Progenitor cell of endocrine pancreas (in vitro differentiated cells): ENCODE measurements at places on chromosomes 4 and X. TPM values are rescaled to one million over a fixed set of nuclear protein-coding genes. Genes with fewer than 3 reads are reported as not detected.

DNA sequence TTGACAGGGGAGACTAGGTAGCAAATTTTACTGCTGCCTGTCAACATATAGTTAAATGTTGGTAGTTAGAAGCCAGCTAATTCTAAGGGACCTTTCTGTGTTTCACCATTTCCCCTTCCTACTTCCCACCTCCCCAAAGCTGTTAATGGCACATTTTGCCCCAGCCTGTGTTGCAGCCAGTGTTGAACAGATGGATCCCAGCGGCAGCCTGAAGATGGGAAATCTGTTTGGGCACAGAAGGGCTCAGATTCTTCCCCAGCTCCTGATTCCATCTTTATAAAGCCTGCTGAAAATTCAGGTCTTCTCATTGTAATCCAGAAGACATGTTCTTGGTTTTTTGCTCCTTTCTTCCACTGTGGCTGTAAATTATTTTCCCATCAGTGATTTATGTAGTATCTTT lies 89.0 kb downstream of the SPRY1 start:
- DNase-seq, result no peak
- H3K36me3 ChIP-seq, result no peaks in the 10 kb centered on the region
- no peaks in the 10 kb centered on the region for H3K4me1 ChIP-seq
- no peak overlapping the region for H3K27ac ChIP-seq

- no peak overlapping the region for H3K27ac ChIP-seq
- no peaks in the 10 kb centered on the region for H3K36me3 ChIP-seq
- peaks cover 9% of the 10 kb centered on the region for H3K4me1 ChIP-seq
- no peak for DNase-seq
- no peak overlapping the region for H3K4me3 ChIP-seq
These were observed 529.7 kb upstream of the BOD1L1 start for GRCh38 chr4:14157262-14157661.

GRCh38 chrX:134712272-134712671 lies 54.0 kb upstream of the PLAC1 start:
- no peaks in the 10 kb centered on the region for H3K36me3 ChIP-seq
- no peak overlapping the region for H3K27ac ChIP-seq
- H3K4me1 ChIP-seq, result peaks cover 20% of the 10 kb centered on the region
- no peaks in the 10 kb centered on the region for H3K27me3 ChIP-seq
- no peak overlapping the region for H3K4me3 ChIP-seq

DNA sequence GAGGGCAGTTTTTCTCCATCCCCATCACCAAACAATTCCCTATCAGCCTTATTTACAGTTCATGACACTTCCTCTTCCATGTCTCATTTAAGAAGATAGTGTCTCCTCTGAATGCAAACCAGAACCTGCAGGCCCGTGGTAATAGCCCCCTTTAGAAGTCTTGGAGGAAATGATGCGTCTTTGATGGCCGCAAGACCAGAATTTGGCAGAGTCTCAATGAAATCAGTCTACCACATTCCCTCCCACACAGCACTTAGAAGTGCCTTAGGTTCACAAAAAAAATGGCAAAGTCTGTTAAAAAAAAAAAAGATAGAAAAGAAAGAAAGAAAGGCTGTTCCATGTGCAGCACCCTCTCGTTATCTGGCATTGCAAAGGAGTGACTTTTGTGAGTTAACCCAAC lies 2.1 kb upstream of the KDR start:
- no peak overlapping the region for H3K4me3 ChIP-seq
- peaks cover 58% of the 10 kb centered on the region for H3K27me3 ChIP-seq
- no peaks in the 10 kb centered on the region for H3K36me3 ChIP-seq
- H3K4me1 ChIP-seq, result peaks cover 11% of the 10 kb centered on the region

DNA sequence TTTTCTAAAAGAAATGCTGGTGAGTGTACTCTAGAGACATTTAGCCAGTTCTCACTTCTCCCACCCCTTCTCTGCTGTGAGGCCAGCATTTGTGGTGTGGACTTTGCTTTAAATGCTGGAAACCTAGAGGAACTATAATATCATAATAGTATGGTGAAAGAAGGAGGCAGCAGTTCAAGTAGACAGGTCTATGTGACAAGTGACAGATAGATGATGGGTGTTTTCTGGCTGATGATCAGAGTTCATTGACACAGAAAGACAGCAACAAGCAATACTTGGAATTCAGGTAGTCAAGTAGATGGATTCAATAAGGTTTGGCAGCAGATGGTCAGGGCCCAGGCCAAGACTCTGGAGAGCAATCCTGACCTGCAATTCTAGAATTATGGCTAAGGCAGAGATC lies 317.5 kb downstream of the PCDH7 start:
- DNase-seq, result no peak
- no peak overlapping the region for H3K4me3 ChIP-seq
- H3K36me3 ChIP-seq, result no peaks in the 10 kb centered on the region
- peaks cover 20% of the 10 kb centered on the region for H3K4me1 ChIP-seq
- no peak overlapping the region for H3K27ac ChIP-seq
- peaks cover 23% of the 10 kb centered on the region for H3K27me3 ChIP-seq

DNA sequence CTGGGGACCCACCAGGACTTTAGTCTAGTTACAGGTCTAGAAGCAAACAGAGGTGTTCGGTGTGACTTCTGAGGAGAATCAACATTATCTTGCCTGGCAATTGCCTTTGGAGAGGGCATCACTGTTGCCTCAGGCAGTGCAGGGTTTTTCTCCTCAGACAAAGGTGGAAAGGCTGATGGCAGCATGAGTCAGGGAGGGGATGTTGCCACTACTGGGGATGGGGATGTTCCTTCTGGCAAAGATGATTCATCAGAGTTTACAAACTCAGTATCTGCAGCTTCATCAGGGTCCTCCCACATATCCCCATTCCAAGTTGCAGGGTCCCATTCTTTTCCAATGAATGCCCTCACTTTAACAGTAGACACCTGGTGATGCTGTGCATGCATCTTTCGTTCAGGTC lies 91.3 kb upstream of the GALNTL6 start:
- peaks cover under 1% of the 10 kb centered on the region for H3K4me1 ChIP-seq
- H3K36me3 ChIP-seq, result no peaks in the 10 kb centered on the region
- H3K27me3 ChIP-seq, result peaks cover 2% of the 10 kb centered on the region
- no peak overlapping the region for H3K4me3 ChIP-seq

C4orf36 gene
- total RNA-seq, result 2.0 TPM in 2 replicates

- no peak overlapping the region for H3K27ac ChIP-seq
- DNase-seq, result no peak
- H3K4me1 ChIP-seq, result peaks cover 10% of the 10 kb centered on the region
- H3K36me3 ChIP-seq, result no peaks in the 10 kb centered on the region
- no peak overlapping the region for H3K4me3 ChIP-seq
These were observed 43.5 kb downstream of the ABLIM2 start for GRCh38 chr4:8115203-8115520.

GRCh38 chr4:159735281-159736207 lies 632.7 kb downstream of the RAPGEF2 start:
- DNase-seq, result no peak
- H3K4me1 ChIP-seq, result no peaks in the 10 kb centered on the region
- no peak overlapping the region for H3K27ac ChIP-seq
- no peak overlapping the region for H3K4me3 ChIP-seq
- no peaks in the 10 kb centered on the region for H3K27me3 ChIP-seq
- no peaks in the 10 kb centered on the region for H3K36me3 ChIP-seq

- no peaks in the 10 kb centered on the region for H3K27me3 ChIP-seq
- no peak overlapping the region for H3K4me3 ChIP-seq
- H3K36me3 ChIP-seq, result peaks cover 10% of the 10 kb centered on the region
- DNase-seq, result no peak
- H3K27ac ChIP-seq, result no peak overlapping the region
These were observed 134.4 kb downstream of the AFF1 start for GRCh38 chr4:87069037-87069742.

CLDN34 gene
- total RNA-seq, result 0.38 and 0.42 TPM in 2 replicates

GRCh38 chr4:180054291-180054690 lies 2188.9 kb upstream of the TENM3 start:
- no peaks in the 10 kb centered on the region for H3K36me3 ChIP-seq
- DNase-seq, result no peak
- no peaks in the 10 kb centered on the region for H3K27me3 ChIP-seq
- no peak overlapping the region for H3K27ac ChIP-seq
- H3K4me3 ChIP-seq, result no peak overlapping the region
- H3K4me1 ChIP-seq, result peaks cover 16% of the 10 kb centered on the region

DNA sequence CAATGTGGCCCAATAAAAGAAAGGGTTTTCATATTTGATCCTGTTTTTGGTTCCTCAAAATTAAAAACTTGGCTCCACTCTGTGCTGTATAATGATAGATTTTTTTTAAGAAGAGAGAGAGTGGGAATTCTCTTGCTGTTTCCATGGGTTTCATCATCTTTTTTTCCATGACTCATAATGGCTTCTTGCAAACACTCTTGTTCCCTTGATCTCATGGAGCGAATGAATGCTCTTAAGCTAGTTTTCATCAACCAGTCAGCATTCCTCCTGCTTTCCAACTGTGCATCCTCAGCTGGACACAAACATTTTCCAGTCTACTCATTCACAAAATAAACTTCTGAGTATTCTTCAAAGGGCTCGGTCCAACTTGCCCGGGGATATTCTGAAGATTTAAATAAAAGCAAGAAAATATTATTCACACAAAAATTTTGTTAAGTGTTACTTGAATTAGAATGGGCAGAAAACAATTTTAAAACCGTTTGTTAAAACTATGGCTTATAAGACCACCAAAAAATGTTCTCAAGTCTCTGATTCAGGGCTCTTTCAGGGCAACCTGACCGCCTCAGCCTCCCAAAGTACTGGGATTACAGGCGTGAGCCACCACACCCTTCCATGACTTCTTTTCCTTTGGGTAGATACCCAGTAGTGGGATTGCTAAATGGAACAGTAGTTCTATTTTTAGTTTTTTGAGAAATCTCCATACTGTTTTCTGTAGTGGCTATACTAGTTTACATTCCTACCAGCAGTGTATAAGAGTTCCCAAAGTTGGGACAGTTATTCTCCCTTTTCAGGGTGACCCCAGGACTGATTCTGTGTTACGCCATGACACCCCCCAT lies 64.7 kb downstream of the TMEM156 start:
- no peaks in the 10 kb centered on the region for H3K27me3 ChIP-seq
- no peak for DNase-seq
- H3K4me1 ChIP-seq, result no peaks in the 10 kb centered on the region

GRCh38 chrX:23554304-23554703 lies 113.0 kb upstream of the PRDX4 start:
- peaks cover 2% of the 10 kb centered on the region for H3K4me1 ChIP-seq
- H3K4me3 ChIP-seq, result no peak overlapping the region
- DNase-seq, result no peak
- H3K27ac ChIP-seq, result no peak overlapping the region
- no peaks in the 10 kb centered on the region for H3K27me3 ChIP-seq
- no peaks in the 10 kb centered on the region for H3K36me3 ChIP-seq

DNA sequence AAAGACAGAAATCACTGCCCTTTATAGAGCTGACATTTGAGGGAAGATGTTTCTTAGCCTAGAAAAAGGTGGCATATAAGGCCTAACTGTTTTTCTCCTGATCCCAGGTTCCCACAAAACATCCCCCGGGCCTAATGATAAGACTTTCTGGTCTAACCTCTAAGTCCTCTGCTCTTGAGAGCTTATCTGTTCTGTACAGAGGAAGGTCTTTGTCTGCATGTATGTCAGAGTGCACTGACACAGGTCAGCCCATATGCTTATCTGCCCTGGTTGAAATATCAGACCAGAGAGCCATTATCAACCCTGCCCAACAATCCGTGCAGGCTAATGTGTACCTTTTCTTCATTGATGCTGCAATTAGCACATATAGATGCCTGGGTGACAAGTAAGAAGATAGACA lies 76.2 kb downstream of the ARHGEF9 start:
- peaks cover 13% of the 10 kb centered on the region for H3K36me3 ChIP-seq
- no peak for DNase-seq
- no peaks in the 10 kb centered on the region for H3K27me3 ChIP-seq
- peaks cover 11% of the 10 kb centered on the region for H3K4me1 ChIP-seq
- no peak overlapping the region for H3K4me3 ChIP-seq

- no peak overlapping the region for H3K4me3 ChIP-seq
- peaks cover 4% of the 10 kb centered on the region for H3K4me1 ChIP-seq
- no peaks in the 10 kb centered on the region for H3K27me3 ChIP-seq
- no peaks in the 10 kb centered on the region for H3K36me3 ChIP-seq
- no peak for DNase-seq
These were observed 18.5 kb downstream of the VSIG4 start for GRCh38 chrX:66021401-66021764.

- H3K4me3 ChIP-seq, result no peak overlapping the region
- H3K27me3 ChIP-seq, result no peaks in the 10 kb centered on the region
- H3K36me3 ChIP-seq, result no peaks in the 10 kb centered on the region
- no peak for DNase-seq
- peaks cover 51% of the 10 kb centered on the region for H3K4me1 ChIP-seq
These were observed 62.7 kb downstream of the MAML3 start for GRCh38 chr4:140091305-140091704.

- H3K36me3 ChIP-seq, result no peaks in the 10 kb centered on the region
- no peak overlapping the region for H3K27ac ChIP-seq
- no peaks in the 10 kb centered on the region for H3K27me3 ChIP-seq
- DNase-seq, result no peak
- H3K4me3 ChIP-seq, result no peak overlapping the region
- H3K4me1 ChIP-seq, result peaks cover 37% of the 10 kb centered on the region
These were observed 34.5 kb downstream of the STBD1 start for GRCh38 chr4:76341063-76341462.

ETDA gene
- total RNA-seq, result not detected in 2 replicates

GRCh38 chrX:139909712-139910111 lies 23.1 kb downstream of the ATP11C start:
- H3K27me3 ChIP-seq, result no peaks in the 10 kb centered on the region
- H3K4me1 ChIP-seq, result peaks cover 4% of the 10 kb centered on the region
- no peak overlapping the region for H3K27ac ChIP-seq

TDO2 gene
- 0.46 and 1.00 TPM in 2 replicates for total RNA-seq

- H3K36me3 ChIP-seq, result no peaks in the 10 kb centered on the region
- no peak overlapping the region for H3K4me3 ChIP-seq
- DNase-seq, result no peak
- no peak overlapping the region for H3K27ac ChIP-seq
- H3K27me3 ChIP-seq, result no peaks in the 10 kb centered on the region
These were observed 128.3 kb downstream of the TSPAN5 start for GRCh38 chr4:98529970-98530569.

ADH6 gene
- 1.9 TPM in 2 replicates for total RNA-seq

- DNase-seq, result peak; percentile 12
- H3K27ac ChIP-seq, result no peak overlapping the region
- peaks cover 33% of the 10 kb centered on the region for H3K27me3 ChIP-seq
- H3K36me3 ChIP-seq, result no peaks in the 10 kb centered on the region
These were observed 2.7 kb downstream of the FAT4 start for GRCh38 chr4:125317525-125317877.

DNA sequence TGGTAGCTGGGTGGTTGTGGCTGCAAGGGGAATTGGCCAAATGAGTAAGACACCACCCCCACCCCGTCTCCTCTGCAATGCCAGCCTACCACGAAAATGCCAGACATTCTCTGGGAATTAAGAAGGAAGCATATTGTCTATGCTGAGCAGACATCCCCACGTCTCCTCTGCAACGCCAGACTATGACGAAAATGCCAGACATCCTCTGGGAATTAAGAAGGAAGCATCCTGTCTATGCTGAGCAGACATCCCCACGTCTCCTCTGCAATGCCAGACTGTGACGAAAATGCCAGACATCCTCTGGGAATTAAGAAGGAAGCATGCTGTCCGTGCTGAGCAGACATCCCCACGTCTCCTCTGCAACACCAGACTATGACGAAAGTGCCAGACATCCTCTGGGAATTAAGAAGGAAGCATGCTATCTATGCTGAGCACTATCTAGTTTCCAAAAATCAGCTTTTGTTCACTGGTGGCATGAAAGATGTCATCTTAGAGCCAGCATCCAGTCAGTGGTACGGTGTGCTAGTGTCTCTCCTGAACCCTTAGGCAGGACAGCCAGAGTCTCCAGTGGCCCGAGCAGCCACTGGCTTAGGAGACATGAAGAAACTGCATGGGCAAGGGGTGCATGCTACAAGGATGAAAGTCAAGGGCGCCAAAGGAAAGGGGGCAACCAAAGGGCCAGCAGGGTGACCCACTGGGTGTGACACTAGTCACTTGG lies 339.8 kb upstream of the FRG1 start:
- peaks cover 2% of the 10 kb centered on the region for H3K36me3 ChIP-seq
- no peaks in the 10 kb centered on the region for H3K4me1 ChIP-seq
- no peak overlapping the region for H3K27ac ChIP-seq
- H3K4me3 ChIP-seq, result no peak overlapping the region
- no peak for DNase-seq

TBC1D8B gene
- total RNA-seq, result 6.6 and 6.8 TPM in 2 replicates
